Large intestine (tissue), 12 donors: ENCODE measurements at places on chromosomes 6 and 20.

GRCh38 chr6:170152124-170152926 lies 138.6 kb downstream of the DLL1 start:
- DNase-seq: no peak

- DNase-seq: no peak
Observed at GRCh38 chr6:70706491-70707123, 38.9 kb downstream of the SMAP1 start.

GRCh38 chr6:35730745-35731413 lies 6.0 kb upstream of the ARMC12 start:
- no peak for DNase-seq

DNA sequence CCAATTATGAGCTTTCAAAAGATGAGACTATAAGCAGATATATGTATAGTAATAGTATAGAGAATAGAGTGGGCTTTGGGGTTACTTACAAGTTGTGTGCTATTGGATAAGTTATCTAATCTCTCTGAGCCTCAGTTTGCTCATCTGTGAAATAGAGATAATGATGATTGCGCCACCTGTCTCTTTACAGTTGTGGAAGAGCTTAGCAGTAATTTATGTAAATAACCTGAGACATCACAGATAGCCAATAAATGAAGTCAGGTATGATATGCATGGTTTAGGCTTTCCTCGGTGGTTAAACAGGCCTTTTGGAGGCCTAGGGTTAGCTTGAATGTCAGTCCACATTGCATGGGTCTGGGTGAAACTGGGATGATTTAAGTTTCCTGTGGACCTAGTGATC lies 29.8 kb upstream of the SCUBE3 start:
- no peak for DNase-seq

DNA sequence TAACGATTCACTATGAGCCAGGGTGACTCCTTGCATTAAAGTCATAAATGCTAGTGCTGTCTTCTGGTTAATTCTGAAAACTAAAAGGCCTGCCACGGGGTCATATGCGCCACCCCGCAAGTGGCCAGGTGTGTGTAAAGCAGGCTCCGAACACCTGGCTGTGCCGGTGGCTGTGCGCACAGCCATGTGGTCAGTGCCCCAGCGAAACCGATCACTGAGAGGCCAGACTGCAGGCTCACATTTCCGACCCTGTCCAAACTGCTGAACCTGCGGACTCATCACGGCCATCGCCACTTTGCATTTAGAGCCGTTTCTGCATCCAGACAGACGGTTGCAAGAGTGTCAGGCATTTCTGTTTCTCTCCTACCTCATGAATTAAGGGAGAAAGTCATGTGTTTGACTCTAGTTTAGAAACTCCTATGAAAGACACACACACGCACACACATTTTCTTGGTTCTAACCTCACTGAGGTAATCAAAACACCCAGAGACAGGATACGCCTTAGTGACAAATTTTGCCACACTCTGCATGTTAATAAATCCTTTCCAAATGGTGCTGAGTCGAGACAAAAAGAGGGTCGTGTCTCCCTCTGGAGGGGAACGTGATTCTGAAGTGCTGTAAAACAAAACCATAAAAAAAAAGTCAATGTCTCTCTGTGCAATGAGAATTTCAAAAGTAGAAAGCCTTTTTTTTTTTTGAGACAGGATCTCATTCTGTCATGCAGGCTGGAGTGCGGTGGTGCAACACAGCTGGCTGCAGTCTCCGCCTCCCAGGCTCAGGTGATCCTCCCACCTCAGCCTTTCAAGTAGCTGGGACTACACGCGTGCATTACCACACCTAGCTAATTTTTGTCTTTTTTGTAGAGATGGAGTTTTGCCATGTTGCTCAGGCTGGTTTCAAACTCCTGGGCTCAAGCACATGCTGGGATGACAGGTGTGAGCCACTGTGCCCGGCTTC lies 31.0 kb upstream of the TCFL5 start:
- DNase-seq: no peak

DNA sequence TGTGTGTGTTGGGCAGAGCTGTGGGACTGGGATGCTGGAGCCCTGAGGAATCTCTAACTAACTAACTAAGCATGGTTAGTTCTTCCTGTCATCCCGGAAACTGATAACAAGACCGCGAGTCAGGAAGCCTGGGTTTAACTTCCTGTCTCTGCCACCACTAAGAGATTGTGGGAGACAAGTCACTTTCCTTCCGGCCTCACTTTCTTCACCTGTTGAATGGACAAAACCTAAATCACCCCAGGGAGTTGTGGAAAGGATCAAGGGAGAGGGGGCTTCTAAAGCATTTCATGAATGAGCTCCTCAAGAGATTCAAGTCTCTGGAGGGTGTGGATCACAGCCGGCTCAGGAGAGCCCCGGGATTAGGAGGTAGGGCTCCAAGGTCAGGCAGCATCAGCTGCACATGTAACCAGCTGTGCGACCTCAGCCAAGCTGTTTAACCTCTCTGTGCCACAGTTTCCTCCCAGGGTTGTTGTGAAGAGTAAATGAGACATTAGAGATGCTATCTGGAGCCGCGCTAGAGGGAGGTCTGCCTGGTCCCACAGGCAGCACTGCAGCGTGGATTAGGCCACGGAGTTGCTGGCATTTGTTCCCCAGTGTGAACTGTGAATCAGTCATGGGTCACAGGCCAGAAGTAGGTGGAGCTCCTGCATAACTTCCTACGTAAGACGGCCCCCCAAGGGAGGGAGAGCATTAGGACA lies 105.1 kb downstream of the TOX2 start:
- DNase-seq: no peak

- no peak for DNase-seq
Observed at GRCh38 chr6:35280903-35281302, 16.7 kb upstream of the DEF6 start.
